Activated T-helper 2 cell treated with anti-CD3 and anti-CD28 coated beads, Interferon-gamma antibody, Interleukin-2, Interleukin-4, amounts not matched to agents 10 μg/mL and 5 μg/mL and 100 μg/mL, durations not matched to agents 14 hours and 24 hours and 36 hours (primary cell): ENCODE measurements at places on chromosomes 7 and 10. TPM values are rescaled to one million over a fixed set of nuclear protein-coding genes. Genes with fewer than 3 reads are reported as not detected.

Gene STRIP2
- total RNA-seq = 73.4 and 73.5 TPM in 2 replicates

GRCh38 chr7:9307131-9307530 is 873.7 kb downstream of the NXPH1 start:
- H3K27me3 ChIP-seq = no peaks in the 10 kb centered on the region
- no peaks in the 10 kb centered on the region for H3K4me1 ChIP-seq
- no peak overlapping the region for H3K4me3 ChIP-seq

DNA sequence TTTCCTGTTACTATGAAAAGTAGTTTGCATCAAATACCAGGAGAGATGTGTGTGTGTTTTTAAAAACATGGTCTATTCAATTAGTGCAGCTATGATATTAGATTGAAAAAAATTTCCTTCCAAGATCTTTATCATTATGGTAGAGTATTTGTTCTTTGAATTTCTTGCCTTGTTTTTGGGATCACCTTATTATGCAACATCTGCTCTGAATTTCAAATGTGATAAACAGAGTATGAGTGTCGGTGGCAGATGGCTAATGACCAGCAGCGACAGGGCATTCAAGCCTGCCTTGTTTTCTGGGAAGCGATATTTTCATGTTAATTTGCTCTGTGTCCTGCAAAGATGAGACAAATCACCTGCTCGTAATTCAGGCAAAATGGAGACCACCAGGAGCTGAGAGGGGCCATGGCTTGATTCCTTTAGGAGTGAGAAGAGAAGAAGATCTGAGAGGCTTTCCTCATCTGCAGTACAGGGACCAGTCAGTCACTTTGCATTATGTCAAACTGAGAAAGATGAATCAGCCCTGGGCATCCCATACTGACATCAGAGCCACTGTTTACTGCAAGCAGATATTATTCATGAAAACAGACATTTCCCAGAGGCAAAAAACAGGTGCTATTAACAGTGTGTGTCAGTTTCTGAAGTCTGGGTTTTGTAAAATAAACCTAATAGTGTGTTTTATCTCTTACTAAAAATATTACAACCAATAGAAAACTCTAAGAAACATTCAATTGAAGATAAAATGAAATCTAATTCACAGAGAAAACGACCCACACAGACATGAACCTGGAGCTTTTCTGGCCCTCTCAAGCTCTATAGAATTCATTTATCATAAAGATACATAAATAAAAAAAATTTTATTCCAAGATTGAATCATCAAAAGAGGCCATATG is 67.6 kb downstream of the CDK6 start:
- peaks cover 75% of the 10 kb centered on the region for H3K36me3 ChIP-seq
- no peak for DNase-seq
- H3K27me3 ChIP-seq = no peaks in the 10 kb centered on the region
- H3K27ac ChIP-seq = peak overlapping the region; percentile 83
- peak overlapping the region; percentile 11 for H3K4me3 ChIP-seq

GRCh38 chr7:116511552-116512519 is 12.3 kb downstream of the CAV2 start:
- no peaks in the 10 kb centered on the region for H3K36me3 ChIP-seq
- peaks cover 11% of the 10 kb centered on the region for H3K4me1 ChIP-seq
- peak overlapping the region; percentile 58 for H3K4me3 ChIP-seq
- no peak for DNase-seq
- no peak overlapping the region for H3K27ac ChIP-seq
- H3K27me3 ChIP-seq = peaks cover 52% of the 10 kb centered on the region

GRCh38 chr7:136050462-136050847 is 73.3 kb upstream of the MTPN start:
- DNase-seq = no peak
- no peaks in the 10 kb centered on the region for H3K4me1 ChIP-seq
- H3K27me3 ChIP-seq = no peaks in the 10 kb centered on the region
- no peak overlapping the region for H3K4me3 ChIP-seq

Gene POU6F2
- total RNA-seq = 0.27 and 0.28 TPM in 2 replicates

Gene INSYN2A
- not detected in 2 replicates for total RNA-seq

DNA sequence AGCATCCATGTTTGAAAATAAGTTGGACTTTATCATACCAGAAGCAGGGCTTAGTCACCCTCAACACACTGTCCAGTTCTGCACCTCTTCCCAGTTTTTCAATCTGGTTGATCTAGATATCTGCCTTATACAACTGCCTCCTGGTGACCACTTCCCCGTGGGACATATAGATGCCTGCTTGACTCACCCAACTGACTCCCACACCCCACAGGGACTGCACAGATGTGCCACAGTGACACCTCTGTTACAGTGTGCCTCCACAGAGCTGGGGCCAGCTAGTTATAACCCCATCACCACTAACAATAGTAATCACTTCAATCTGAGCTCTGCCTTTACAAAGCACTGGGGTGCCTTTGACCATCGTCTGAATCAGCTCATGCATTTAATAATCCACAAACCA is 82.6 kb upstream of the AOAH start:
- H3K36me3 ChIP-seq = no peaks in the 10 kb centered on the region
- no peak overlapping the region for H3K4me3 ChIP-seq
- no peak for DNase-seq
- peaks cover 9% of the 10 kb centered on the region for H3K27me3 ChIP-seq
- no peak overlapping the region for H3K27ac ChIP-seq
- peaks cover 15% of the 10 kb centered on the region for H3K4me1 ChIP-seq

DNA sequence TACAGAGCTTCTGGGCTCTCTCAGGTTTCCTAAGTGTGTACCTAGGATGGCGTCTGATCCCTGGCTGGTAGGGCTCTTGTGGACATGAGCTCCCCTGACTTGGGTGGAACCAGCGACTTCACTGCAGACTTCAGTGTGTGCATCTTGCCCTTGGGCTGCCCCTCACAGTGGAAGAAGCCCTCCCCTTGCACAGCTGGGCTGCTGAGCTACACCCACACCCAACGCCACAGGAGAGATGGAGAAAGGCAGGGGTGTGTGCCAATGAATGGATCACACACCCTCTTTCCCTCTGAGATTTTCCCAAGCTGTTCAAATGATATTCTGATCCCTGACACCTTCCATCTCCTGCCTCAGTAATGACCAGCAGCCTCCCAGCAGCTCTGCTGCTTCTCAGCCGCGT is 296.7 kb downstream of the GFRA1 start:
- H3K36me3 ChIP-seq = no peaks in the 10 kb centered on the region
- H3K4me3 ChIP-seq = no peak overlapping the region
- H3K27ac ChIP-seq = no peak overlapping the region
- no peaks in the 10 kb centered on the region for H3K4me1 ChIP-seq
- no peaks in the 10 kb centered on the region for H3K27me3 ChIP-seq

GRCh38 chr10:130023454-130024230 is 59.6 kb upstream of the EBF3 start:
- no peak overlapping the region for H3K4me3 ChIP-seq
- DNase-seq = no peak
- H3K4me1 ChIP-seq = peaks cover 6% of the 10 kb centered on the region
- H3K27ac ChIP-seq = no peak overlapping the region

- no peaks in the 10 kb centered on the region for H3K36me3 ChIP-seq
- DNase-seq = no peak
- no peaks in the 10 kb centered on the region for H3K27me3 ChIP-seq
- no peak overlapping the region for H3K27ac ChIP-seq
Observed at GRCh38 chr7:37394158-37394557, 54.5 kb downstream of the ELMO1 start.

DNA sequence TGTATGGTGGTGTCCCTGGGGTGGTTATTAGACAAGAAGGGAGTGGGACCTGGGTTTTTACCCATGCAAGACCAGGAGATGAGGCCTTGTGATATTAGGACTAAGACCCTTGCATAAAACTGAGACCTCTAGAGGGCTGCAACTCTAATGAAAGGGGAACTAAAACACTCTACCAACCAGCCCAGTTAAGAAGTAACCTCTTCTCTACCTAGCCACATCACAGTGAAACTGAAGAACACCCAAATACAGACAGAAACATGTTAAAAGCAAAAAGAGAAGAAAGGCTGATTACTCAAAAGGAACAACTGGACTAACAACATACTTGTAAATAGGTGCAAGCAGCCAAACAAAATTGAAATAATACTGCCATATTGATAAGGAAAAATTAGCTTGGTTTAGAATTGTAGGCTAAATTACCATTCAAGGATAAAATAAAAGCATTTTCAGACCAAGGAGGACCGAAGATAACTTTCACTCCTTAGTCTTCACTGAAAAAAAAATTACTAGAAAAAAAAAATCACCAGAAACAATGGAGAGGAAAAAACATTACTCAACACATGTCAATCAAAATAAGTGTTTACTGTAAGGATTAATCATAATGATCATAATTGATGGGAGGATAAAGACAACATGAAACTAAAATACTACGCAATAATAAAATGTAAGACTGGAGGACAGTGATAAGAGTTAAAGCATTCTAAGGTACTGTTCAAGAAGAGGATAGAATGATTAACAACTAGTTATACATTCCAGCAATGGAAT is 27.6 kb downstream of the ERLIN1 start:
- H3K4me3 ChIP-seq = no peak overlapping the region
- no peaks in the 10 kb centered on the region for H3K27me3 ChIP-seq
- peak overlapping the region; percentile 28 for H3K27ac ChIP-seq
- no peak for DNase-seq
- peaks cover 32% of the 10 kb centered on the region for H3K4me1 ChIP-seq

DNA sequence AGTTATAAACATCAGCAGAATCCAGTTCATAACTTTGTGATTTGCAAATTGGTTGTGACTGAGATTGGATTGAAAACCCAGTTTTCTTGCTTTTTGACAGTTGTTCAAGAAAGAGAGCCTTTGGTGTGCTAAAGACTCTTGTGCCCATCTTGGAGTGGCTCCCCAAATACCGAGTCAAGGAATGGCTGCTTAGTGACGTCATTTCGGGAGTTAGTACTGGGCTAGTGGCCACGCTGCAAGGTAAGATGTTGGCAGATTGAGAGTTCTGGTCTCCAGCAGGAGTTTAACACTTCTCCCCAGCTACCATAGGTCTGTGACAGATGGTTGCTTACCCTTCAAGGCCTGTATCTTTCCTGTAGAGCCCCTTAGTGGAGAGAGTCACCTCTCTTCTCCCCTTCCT is 2.6 kb downstream of the SLC26A4 start:
- H3K36me3 ChIP-seq = no peaks in the 10 kb centered on the region
- H3K4me1 ChIP-seq = peaks cover 36% of the 10 kb centered on the region
- H3K4me3 ChIP-seq = no peak overlapping the region
- DNase-seq = no peak
- no peaks in the 10 kb centered on the region for H3K27me3 ChIP-seq

- H3K36me3 ChIP-seq = no peaks in the 10 kb centered on the region
- H3K27ac ChIP-seq = no peak overlapping the region
- peaks cover 44% of the 10 kb centered on the region for H3K27me3 ChIP-seq
- H3K4me3 ChIP-seq = no peak overlapping the region
- H3K4me1 ChIP-seq = peaks cover 30% of the 10 kb centered on the region
Observed at GRCh38 chr7:156578978-156579430, 61.6 kb upstream of the RNF32 start.

DNA sequence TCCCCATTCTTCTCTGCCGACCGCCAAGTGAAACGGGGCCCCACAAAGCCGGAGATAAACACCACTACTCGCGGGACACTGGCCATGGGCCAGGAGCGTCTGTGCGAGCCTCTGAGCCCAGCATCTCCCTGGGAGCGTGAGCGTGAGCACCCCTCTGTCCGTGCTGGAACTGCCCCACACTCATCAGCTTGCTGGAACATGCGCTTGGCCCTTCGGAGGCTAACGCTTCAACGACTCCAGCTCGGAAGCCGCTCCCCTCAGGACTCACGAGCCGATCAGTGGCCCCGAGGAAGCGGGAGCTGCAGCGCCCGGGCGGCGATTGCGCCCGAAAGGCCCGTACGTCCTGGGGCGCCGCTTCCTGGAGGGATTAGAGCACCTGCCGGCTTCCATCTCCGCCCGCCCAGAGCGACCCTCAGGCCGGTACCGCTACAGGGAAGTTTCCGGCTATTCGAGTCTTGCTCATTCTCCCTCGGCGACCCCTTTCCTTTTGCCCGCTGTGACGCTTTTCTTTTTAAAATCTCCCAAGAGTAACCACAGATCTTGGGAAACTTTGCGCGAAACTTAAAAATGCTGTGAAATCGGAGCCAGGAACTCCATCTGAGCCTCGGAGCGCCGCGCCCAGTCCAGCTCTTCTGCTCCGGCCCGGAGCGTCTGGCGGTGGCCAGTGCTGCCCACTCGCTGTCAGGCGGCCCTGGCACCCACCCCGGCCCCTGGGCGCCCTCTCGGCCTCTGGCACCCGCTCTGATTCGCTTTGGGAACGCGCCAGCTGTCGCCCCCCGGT is 1.0 kb downstream of the TLL2 start:
- no peak for DNase-seq
- H3K36me3 ChIP-seq = no peaks in the 10 kb centered on the region
- no peak overlapping the region for H3K27ac ChIP-seq
- peaks cover 10% of the 10 kb centered on the region for H3K4me1 ChIP-seq
- peaks cover 53% of the 10 kb centered on the region for H3K27me3 ChIP-seq

DNA sequence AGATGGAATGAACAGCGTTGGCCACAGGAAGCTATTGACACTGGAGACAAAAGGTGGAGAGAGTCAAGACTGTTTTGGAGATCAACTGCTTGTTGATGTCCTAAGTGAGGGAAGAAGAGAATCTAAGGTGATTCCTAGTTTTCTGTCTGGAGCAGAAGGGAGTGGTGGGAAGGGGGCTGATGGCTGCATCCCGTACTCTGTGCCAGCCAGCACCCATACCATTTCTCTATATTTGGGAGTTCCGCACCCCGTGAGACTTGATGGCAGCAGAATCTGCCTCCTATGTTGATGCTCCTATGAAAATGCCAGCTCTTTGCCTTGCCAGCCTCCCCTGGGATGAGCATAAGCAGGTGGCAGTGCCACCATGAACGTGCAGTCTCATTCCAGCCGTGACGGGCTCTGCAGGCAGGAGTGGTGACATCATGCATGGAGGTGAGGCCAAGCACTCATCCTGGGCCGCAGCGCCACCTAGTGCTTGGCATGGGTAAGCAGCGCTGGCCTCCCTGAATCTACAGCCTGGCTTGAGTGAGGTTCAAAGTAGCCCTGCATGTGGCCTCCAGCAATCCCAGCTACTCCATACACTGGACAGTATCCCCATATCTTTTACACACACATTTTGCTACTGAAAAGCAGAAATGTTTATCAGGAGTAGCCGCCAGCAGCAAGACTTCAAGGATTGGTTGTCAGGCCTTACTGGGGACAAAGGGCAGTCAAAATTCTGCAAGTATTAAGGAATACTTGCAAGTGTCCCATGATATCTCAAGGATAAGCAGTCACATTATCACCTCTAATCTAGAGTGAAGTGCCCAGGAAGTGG is 43.0 kb downstream of the PODXL start:
- peak; percentile 69 for DNase-seq
- H3K4me1 ChIP-seq = peaks cover 14% of the 10 kb centered on the region
- H3K27ac ChIP-seq = peak overlapping the region; percentile 2
- no peak overlapping the region for H3K4me3 ChIP-seq
